ENCODE measurements at places on chromosomes 13 and 19.

- no peak for DNase-seq
These were observed 41.2 kb downstream of the CARS2 start for GRCh38 chr13:110664673-110665072.

GRCh38 chr13:110233181-110233950, 73.6 kb downstream of the COL4A1 start:
- no peak for DNase-seq

- peak; percentile 81 for DNase-seq
These were observed 53.3 kb upstream of the ZNF527 start for GRCh38 chr19:37317403-37318209.

DNA sequence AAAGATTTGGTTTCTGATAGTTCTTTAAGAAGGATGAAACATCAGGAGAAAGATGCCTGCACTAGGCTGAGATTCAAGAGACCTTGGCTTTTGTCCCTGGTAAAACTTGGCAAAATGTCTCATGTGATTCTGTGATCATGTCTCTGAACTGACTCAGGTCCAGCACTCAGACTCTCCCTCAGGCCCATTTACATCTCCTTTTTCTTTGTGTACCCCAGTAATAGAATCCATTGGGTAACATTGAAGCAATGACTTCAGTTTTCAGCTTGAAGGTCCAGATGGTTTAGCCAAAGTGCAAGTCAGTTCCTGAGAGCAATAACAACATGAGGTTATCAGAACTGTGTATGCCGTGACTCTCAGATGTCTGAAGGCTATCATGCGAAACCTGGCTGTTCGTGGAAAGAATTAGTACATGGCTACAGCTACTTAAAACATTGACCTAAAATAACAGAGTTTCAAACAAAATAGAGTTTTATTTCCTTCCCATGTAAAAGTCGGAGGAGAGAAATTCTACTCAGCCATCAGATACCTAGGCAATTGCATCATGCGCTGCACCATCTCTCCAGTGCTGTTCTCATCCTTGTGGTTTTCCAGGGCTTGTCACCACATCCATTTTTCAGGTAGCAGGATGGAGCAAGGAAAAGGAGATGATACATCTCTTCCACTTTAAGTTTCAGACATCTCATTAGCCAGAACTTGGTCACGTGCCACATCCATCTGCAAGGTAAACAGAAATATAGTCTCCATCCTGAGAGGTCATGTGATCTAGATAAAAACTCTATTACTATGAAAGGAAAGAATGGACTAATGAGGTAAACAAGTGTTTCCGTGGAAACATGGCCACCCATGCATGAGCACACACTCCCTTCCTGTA, 117.3 kb downstream of the POSTN start:
- DNase-seq, result no peak

- no peak for DNase-seq
These were observed 319 bp downstream of the FRY start for GRCh38 chr13:32031815-32032370.

DNA sequence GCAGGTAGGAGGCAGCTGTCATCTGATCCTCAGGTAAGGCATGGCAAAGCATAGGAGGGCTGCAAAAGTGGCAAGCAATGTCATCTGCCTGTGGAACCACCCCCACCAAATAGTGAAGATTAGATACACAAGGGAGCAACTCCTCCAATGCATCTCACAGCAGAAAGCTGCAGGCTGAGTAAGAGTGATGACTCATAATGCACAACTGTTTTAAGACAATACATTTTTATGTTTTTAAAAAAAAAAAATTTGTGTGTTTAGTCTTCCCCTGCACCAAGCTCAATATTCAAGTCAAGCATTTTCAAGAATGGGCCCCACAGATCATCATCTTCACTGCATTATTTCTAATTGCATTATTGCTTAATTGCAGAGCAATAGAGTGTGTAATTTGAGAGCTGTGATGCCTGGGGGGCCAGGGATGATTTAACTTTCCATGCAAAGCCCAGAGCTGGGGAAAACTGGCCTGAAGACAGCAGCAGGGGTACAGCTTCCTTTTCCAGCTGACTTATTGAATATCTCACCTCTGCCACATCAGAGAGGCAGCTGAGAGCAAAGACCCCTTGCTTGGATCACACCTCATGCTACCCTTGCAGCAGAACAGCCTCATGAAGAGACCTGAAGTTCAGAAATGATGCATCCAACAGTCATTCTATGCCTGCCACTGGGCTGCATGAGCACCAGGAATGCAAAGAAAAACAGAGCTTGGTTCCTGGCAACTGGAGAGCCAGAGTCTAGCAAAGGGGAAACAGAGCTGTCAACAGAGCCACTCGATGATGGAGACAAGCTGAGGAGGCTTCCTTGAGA, 22.7 kb upstream of the POP4 start:
- DNase-seq, result no peak

DNA sequence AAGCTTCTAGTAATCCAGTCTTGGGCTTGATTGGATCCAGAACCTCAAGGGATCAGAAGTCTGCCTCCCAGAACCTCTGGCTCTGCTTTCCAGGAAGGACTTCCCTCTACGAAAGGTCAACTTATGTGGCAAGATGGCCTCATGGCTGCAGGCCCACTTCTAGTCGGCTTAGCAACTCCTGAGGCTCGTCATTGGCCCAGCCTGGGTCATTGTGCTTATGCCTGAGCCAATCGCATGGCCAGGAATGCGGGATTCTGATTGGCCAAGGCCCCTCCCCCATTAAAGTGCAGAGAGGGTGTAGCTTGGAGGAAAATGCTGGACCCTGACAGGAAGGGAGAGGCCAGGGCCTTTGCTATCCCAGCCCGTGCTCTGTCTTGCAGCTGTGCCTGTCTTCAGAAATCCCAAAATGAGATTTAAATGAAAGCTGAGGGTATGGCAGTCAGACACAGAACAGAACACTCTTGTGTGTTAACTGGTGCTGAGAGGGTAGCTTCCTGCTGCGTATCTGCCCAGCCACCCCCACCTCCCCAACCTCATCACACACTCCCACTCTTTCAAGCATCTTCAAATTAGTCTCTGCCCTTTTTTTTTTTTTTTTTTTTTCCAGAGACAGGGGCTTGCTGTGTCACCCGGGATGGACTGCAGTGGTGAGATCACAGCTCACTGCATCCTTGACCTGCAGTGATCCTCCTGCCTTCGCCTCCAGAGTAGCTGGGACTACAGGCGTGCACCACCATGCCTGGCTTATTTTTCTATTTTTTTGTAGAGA, 5.5 kb upstream of the CCNE1 start:
- DNase-seq, result no peak

DNA sequence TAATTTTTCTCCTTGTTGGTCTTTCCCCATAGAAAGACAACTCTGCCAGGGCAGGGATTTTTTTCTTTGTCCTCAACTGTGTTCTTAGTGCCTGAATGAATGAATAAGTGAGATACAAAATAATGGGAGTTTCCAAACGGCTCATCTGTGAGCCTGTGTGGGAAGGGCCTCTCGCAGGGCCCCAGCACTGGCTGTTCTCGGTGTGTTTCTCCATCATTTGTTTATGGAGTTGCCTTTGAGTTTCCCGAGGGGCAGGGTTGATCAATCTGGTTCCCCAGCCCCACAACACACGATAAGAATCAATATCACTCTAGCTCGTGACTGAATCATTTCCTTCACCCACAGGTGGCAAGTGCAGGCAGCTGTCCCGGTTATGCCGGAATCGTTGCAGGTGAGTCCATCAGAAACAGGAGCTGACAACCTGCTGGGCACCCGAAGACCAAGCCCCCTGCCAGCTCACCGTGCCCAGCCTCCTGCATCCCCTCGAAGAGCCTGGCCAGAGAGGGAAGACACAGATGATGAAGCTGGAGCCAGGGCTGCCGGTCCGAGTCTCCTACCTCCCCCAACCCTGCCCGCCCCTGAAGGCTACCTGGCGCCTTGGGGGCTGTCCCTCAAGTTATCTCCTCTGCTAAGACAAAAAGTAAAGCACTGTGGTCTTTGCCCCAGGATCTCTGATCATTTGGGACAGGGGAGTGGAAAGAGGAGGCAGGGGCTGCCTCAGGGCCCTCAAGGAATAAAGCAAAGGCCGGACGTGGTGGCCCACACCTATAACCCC, 14.9 kb downstream of the FXYD5 start:
- no peak for DNase-seq

DNA sequence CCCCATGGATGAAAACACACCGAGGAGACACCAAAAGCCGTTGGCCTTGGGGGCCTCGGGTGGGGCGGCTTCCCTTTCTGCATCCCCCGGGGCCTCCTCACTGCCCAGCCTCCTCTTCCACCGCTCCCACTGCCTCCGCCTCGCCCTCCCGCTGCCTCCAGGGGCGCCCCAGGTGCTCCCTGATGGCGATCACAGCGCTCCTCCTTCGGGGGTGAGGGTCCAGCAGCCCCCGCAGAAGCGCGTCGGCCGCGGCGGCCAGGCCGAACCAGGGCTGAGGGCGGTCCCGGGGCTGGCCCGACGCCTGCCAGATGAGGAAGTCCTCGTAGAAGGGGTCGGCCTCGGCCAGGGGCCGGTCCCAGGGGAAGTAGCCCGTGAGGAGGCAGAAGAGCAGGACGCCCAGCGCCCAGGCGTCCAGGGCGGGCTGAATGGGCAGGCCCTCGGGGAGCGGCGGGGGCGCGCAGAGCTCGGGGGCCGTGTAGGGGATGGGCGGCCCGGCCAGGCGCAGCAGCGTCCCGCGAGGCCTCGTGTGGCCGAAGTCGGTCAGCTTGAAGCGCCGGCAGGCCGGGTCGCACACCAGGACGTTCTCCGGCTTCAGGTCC, 7.2 kb downstream of the SBK2 start:
- DNase-seq, result no peak

DNA sequence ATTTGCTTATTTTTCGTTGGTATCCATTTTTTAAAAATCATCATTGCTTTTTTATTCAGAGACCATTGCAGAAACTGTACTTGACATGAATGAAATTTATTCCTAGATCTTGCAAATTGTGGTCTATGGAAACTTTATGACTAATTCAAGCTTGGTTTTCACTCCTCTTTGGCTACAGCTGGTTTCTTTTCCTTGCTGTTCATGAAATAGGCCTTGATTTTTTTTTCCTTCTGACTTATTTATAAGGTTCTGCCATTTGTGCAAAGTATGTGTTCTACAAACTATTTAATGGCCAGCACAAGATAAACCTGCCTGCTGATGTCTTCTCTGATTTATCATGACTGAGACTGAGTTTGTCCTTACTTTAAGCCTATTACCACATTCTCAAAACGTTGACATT, 764.0 kb upstream of the SLITRK5 start:
- no peak for DNase-seq

GRCh38 chr13:51630288-51630615, 46.0 kb downstream of the WDFY2 start:
- no peak for DNase-seq

GRCh38 chr19:15181394-15181793, 19.4 kb downstream of the NOTCH3 start:
- no peak for DNase-seq

DNA sequence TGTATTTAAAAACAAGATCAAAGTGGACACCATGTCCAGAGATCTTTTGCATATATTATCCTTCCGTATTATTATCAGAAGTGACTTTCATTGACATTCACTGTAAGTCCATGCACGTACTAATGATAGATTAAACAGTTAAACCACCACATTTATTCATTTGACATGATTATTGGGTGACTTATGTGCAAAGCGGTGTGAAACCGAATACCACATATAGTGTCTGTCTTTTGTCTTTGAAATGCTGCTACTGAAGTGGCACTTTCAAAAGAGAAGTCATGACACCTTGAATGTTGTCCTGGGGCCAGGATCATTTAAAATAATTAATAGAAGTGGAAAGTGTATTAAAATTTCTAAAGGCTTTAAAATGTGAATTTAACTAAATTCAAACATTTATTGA, 100.1 kb downstream of the ERCC5 start:
- no peak for DNase-seq

- no peak for DNase-seq
These were observed 51.0 kb upstream of the DOCK9 start for GRCh38 chr13:99028890-99029289.

GRCh38 chr13:44872751-44873150, 116.5 kb downstream of the NUFIP1 start:
- DNase-seq, result no peak

- DNase-seq, result no peak
These were observed 16.6 kb upstream of the SLC25A30 start for GRCh38 chr13:45434556-45435371.

GRCh38 chr13:95641291-95642027, 3.0 kb downstream of the DZIP1 start:
- DNase-seq, result no peak

DNA sequence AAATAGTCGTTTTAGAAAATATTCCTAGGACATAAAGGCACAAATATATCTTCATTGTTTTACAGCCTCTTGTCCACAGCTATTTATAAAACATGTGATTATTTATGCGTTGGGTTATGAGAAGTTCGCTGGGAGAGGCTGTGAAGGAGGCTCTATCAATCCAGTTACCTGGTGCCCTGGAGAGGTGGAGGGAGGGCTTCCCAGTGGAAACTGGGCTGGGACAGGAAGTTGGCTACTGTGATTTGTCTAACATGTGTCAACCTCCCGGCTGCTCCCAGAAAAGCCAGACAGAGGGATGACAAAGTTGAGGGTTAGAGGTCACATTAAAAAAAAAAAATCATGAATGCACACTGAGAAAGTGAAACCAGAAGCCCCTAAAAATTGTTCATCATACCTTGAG, 346.5 kb downstream of the ZNF536 start:
- DNase-seq, result no peak

DNA sequence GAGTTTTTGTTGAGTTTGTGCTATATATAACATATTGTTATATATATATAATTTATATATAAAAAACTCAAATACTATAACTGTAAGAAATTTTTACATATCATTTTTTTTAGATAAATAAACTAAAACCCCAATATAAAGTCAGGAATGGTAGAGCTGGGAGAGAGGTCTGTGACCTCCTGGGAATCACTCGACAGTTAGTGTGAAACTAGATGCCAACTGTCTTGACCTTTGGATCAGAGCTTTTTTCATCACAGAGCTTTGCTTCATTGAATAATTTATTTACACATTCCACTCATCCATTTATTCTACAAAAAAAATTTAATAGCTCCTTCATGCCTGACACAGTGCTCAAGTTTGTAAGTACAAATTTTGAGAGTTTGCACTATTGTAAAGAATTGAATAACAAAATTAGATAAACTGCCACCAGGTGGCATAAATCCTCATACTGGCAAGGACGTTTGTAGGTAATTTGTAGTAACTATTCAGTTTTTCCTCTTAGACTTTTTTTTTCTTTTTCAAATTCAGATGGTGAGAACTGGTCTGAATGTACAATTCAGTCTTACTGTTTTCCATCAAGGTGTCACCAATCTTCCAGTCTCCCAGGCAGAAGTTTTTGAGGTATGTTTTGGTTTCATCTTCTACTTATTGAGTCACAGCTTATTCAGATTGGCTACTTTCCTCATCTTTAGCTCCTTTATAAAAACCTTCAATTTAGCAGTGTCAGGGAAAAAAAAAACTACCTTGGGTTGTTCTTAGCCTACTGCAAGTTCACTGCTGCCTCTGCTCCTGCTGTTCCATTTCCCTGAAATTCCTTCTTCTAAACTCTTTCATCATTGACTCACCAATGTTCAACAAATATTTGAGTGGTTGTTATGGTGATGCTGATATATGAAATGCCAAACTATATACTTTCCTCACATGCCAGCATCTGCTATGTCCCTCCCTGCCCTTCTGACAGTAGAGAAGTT, 28.7 kb downstream of the LACC1 start:
- DNase-seq, result peak; percentile 2

All from NCI-H2107 (cell line).